ENCODE measurements at places on chromosomes 6 and 20. TPM values are rescaled to one million over a fixed set of nuclear protein-coding genes. Genes with fewer than 3 reads are reported as not detected.

Gene LTV1
- total RNA-seq = 26.1 TPM

Gene DDO
- 0.18 TPM for total RNA-seq

Gene RSPO3
- not detected for total RNA-seq

DNA sequence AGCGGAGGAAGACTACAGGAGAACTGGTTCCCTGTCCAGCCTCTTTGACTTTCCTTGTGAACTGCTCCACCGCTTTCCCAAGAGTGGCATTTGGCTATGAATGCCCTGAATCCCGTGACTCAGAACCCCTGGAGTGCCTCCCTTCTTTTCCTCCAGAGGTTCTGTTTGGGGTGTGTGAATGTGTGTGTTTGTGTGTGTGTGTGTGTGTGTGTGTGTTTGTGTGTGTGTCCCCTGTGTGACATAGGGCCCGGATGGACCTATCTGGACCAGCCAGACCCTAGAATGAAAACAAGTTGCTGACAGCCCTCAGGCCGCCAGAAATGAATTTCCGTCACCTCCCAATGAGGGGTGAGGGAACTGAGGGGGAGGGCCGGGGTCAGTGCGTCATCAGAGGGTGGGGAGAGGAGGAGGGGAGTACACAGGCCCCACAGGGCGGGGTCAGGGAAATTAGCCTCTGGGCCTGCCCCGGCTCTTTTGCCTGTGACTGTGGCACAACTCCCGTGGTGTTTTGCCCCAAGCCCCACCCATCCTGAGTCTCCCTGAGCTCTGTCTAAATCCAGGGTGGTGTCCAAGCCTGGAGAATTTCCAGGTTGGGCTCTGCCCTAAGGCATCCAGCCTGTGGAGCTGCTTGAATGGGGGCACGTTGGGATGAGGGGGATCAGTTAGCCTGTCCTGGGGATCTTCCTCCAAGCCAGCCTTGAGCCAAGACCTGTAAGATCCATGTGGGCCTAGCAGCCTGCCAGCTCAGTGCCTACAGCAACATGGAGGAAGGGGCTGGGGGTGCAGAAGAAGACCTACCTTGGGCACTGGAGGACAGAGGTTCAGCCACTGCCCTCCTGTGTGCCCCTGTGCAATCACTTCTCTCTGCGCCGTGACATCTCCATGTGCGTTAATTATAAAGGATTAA, 15.2 kb upstream of the MRPS18A start:
- peak; percentile 83 for DNase-seq

DNA sequence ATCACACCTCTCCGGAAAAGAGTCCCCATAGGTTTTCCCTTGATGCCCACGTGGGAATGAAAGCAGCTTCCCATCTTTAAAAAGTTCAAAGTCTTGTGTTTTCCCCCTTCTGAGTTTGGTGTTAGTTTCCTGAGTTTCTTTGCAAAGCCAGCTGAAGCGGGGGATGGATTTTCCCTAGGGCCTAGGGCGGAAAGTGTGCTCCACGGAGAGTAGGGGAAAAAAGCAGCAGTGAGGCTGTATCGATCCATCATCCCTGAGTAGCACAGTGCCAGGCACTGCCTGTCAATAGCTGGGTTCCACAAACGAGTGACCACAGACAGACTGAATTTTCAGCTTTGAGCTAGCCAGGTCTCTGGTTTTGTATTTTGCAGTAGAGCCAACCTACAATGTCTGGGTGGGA, 1.3 kb downstream of the DAAM2 start:
- no peak for DNase-seq

- no peak for DNase-seq
These were observed 32.4 kb downstream of the CBFA2T2 start for GRCh38 chr20:33522256-33522820.

DNA sequence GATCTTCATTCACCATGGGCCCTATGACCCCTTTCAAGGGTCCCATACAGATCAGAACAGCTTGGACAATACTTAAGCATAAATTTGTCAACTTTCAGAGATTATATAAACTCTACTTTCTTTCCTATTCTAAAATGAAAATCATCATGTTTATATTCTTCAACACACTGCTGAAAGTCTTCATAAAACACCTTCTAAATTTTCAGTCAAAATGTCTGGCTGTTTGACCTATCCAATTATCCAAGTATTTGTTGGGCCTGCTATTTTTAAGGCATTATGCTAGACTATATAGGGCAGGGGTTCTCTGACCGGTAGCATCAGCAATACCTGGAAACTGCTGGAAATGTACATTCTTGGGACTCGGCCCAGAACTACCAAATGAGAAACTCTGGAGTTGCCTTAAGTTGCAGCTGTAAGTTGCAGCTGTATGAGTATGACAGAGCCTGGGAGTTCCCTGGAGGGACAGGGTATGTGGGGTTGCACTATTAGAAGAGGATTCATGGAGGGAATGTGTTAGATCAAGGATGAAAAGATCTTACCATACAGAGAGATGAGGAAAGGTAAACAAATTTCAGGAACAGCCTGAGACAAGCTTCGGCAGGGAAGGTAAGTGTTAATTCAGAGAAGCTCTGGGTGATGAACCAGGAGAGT, 293.0 kb downstream of the ADGB start:
- DNase-seq = peak; percentile 57

GRCh38 chr6:140319209-140319608, 944.8 kb upstream of the CITED2 start:
- peak; percentile 75 for DNase-seq

GRCh38 chr20:63176034-63176426, 39.9 kb downstream of the YTHDF1 start:
- no peak for DNase-seq
